Lower lobe of right lung (tissue), 2 donors: ENCODE measurements at places on chromosomes 7 and 10.

DNA sequence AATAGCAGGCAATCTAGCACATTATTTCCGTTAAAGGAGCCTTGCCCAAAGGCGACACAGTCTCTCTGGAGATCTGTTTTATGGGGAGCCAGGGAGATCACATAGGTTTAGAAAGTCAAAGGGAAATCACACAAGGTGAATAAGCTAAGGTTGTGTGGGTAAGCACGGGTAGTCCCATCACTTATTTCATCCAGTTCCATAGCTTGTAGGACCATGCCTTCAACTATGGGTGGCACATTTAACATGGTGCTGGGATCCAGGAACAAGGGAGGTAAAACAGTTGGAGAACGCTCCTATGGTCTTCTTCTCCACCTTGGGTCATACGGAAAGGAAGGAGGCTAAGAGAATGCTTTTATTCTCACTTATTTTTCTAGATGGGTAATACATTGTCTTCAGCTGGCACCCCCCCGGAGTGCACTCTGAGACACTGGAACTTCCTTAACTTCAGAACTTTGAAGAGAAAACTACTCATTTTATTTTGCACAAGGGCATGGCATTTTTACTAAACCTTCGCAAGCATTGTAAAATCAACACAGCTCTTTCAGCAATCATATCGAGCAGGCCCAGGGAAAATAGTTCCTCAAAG, 435.4 kb downstream of the KIF20B start:
- no peak overlapping the region for H3K4me3 ChIP-seq
- H3K4me1 ChIP-seq = no peaks in the 10 kb centered on the region
- DNase-seq = no peak
- H3K27me3 ChIP-seq = no peaks in the 10 kb centered on the region
- no peak overlapping the region for H3K27ac ChIP-seq

DNA sequence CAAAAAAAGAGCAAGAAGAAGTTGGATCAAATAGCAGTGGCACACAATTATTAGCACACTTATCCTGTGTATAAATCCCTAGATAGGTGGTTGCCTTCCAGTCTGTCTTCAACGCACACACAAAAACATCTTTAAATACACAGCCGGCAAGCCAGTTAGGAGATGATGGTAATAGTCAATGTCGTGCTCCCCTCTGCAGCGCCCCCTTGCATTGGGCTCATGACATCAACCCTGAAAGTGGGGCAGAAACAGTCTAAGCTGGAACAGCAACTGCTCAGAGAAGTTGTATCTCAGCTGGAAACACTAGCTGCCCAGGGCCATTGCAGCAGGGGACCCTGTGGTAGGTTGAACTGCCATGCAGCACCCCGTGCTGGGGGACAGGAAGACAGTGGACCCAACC, 179.5 kb upstream of the YAE1 start:
- no peak overlapping the region for H3K4me3 ChIP-seq
- no peaks in the 10 kb centered on the region for H3K27me3 ChIP-seq
- H3K27ac ChIP-seq = no peak overlapping the region
- H3K36me3 ChIP-seq = no peaks in the 10 kb centered on the region

DNA sequence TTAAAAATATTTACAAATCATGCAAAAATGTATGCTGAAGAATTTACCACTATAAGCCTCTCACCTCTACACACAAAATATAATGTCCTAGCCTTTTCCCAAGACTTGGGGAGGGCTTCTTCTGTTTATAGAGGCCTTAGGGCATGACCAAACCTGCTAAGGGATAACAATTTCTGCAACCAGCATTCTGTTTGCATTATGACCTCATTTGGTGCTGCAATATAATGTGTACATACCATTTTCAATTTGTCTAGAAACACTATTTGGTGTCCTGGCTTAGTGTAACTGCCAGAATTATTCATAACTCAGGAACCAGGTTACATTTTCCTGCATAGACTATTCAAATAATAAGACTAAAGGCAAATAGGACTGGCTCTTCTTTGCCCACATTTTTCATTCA, 446.6 kb upstream of the SORCS1 start:
- H3K27ac ChIP-seq = no peak overlapping the region
- no peaks in the 10 kb centered on the region for H3K36me3 ChIP-seq
- no peaks in the 10 kb centered on the region for H3K27me3 ChIP-seq
- no peak overlapping the region for H3K4me3 ChIP-seq
- H3K4me1 ChIP-seq = no peaks in the 10 kb centered on the region
- no peak for DNase-seq

DNA sequence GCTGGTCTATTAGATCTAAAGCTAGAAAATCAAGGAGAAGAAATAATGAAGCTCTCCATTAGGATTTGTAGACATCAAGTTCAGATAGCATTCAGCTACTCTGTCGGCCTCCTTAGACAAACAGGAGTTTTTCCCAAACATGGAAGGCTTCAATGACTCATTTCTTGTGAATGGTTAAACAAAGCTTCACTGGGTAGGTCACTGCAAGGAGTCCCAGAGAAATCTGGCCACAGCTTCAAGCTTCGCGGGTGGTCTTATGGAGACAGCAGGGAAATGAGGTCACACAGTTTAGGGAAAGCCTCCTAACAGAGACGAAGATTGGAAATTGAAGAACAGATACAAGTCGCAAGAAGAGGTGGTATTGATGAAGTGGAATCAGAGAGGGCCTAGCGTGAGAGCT, 22.6 kb upstream of the LRRC72 start:
- no peak for DNase-seq
- H3K36me3 ChIP-seq = no peaks in the 10 kb centered on the region
- H3K27ac ChIP-seq = no peak overlapping the region
- no peaks in the 10 kb centered on the region for H3K27me3 ChIP-seq

- H3K27me3 ChIP-seq = no peaks in the 10 kb centered on the region
- no peak overlapping the region for H3K4me3 ChIP-seq
- H3K4me1 ChIP-seq = peaks cover 16% of the 10 kb centered on the region
- no peak overlapping the region for H3K27ac ChIP-seq
- H3K36me3 ChIP-seq = no peaks in the 10 kb centered on the region
Measured at GRCh38 chr10:112945811-112946210, 4.2 kb upstream of the TCF7L2 start.
